NCI-H2081 treated with DMSO at 0.1 percent for 48 hours (cell line): ENCODE measurements at places on chromosomes 7 and 10.

- no peak for DNase-seq
These were observed 928.7 kb downstream of the IPMK start for GRCh38 chr10:57338823-57339558.

- no peak for DNase-seq
These were observed 19.9 kb upstream of the ABCB4 start for GRCh38 chr7:87495366-87495765.

DNA sequence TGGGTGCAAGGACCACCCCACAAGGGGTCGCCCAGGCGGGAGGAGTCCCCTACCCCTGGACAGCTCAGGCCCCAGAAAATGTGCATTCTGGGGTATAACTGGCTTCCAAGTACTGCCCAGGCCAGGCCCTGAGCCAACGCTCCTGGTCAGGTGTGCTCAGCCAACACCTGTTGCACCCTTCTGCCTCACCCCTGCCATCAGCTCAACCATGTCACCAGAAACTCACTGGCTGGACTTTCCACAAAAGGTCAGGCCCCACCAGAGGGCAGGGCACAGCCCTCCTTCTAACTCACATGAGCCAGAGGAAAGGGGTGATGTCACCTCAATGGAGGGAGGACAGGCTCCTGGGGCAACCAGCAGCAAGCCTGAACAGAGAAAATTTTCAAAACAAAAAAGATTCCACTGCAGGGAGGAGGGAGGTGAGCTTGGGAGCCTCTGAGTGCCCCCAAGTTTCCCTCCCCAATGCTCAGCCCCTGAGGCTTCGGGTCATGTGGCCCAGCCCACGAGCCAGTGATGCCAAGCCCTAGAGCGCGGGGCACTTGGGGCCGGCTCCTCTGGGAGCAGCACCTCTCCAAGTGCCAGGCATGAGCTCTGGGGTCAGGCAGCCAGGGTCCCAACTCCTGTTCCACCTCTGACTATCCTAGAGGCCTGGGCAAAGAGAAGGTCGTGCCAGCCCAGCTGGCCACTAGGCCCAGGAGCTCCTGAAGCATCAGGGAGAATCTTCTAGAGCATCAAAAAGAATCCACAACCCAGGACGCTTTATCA lies 2.2 kb downstream of the OGDHL start:
- no peak for DNase-seq

DNA sequence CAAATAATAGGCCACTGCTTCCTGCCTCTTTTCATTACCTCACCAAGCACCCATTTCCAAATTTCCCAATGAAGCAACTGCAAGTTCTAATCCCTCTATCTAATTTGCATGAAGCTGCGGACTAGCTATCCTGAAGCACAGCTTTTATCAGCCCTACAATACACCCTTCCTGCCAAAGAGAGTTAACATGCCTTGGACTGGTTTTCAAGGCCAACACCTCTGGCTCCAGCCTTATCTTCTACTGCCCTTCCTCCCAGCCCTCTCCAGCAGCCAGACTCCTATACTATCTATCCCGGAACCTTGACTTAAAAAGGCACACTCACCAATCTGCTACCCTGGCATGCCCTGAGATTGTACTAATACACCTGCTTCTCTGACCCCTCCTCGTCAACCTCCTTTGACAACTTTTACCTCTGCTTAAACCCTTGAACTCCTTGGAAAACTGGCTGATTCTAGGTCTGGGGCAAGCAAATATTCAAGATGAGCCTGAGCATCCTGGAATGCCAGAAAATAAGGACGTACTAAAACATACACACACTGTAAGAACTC lies 73.4 kb downstream of the SGMS1 start:
- no peak for DNase-seq

GRCh38 chr10:65818990-65819389 lies 1106.8 kb upstream of the LRRTM3 start:
- no peak for DNase-seq

GRCh38 chr7:92968502-92968901 lies 132.1 kb upstream of the CDK6 start:
- DNase-seq = no peak

DNA sequence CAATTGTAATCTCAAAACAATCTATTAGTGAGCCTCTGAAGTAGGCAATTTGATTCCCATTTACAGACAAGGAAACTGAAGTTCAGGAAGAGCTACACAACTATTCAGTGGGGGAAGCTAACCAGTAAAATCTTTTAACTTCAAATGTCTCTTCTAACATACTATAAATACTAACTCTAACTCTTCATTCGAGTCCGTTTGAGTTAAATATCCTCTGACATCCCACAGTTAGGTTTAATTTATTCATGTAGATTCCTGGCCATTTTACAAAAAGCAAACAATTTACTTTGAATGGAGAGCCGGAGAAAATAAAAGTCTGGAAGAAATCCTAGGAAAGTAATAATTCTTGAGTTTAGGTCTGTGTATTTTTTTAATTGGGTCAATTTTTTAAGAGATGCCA lies 64.7 kb downstream of the HYCC1 start:
- DNase-seq = no peak

GRCh38 chr10:72272689-72273409 lies 875 bp upstream of the DDIT4 start:
- peak; percentile 6 for DNase-seq

GRCh38 chr10:64011912-64012714 lies 490.9 kb downstream of the REEP3 start:
- DNase-seq = no peak

DNA sequence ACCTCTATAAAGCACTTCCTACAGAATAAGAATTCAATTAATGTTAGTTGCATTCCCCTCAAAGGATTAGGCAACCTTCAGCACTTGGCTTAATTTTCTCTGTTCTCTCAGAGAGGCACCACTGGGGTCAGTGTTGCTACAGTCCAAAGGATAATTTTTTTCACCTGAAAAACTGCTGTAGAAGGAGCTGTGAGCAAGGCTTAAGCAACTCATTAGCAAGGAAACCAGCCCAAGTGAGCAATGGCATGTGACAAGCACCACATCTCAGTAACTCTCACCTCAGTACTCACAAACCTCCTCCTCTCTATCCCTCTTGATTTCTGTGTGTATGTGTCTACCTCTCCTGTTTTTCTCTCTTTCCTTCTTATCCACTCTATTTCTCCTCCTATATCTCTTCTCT lies 55.9 kb downstream of the DGKI start:
- DNase-seq = no peak

DNA sequence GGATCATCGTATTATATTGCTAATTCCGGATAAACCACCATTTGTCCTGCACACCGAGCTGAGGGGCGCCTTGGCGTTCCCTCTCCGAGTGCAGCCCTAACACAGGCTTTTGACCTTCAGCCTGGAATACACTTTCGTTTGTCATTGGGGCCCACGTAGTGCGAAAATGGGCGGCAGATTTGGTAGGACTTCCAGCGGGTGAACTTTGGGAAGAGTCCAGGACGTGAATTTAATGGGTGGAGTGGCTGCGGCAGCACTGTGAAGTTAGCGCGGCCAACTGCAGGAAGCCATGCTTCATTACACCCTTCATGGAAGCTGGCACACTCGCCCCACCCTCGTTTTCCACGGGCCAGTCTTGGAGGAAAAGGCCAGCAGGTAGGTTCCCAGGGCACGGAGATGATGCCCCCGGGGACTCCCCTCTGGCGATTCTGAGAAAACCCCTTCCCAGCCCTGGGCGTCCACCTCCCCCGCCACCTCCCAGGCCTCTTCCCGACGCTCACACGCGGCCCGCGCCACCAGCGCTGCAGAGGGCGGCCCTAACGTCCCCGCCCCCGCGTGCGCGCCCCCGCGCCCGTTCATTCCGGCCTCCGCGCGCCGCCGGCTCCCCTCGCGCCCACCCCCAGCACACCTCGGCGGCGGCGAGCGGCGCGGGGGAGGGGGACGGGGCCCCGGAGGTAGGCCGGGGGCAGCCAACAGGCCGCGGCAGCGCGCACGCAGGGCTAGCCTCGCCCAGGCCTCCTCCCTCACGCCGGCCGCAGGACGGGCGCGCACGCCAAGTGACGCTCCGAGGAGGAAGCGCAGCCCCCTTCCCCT lies at the start of gene MLLT10:
Gene MLLT10 (plus strand): TSS at position 766 of the 813 bp plus-strand sequence. CDS start 413 bp downstream, outside the sequence.
- peak; percentile 65 for DNase-seq
